ENCODE measurements at places on chromosomes 2 and 18.

DNA sequence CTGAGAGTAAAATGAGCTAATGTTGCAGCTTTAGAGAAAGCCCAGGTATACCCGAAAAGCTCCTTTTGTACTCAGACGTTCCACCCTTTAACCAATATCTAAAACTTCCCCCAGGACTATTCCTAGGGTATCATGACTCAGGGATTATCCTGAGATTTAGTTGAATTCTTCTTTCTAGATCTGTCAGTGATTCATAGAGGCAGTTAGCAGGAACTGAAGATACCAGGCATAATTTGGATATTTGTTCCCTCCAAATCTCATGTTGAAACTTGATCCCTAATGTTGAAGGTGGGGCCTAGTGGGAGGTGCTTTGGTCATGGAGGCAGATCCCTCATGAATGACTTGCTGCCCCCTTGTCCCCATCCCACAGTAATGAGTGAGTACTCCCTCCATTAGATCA lies 161.2 kb upstream of the LRP1B start:
- no peak for DNase-seq

DNA sequence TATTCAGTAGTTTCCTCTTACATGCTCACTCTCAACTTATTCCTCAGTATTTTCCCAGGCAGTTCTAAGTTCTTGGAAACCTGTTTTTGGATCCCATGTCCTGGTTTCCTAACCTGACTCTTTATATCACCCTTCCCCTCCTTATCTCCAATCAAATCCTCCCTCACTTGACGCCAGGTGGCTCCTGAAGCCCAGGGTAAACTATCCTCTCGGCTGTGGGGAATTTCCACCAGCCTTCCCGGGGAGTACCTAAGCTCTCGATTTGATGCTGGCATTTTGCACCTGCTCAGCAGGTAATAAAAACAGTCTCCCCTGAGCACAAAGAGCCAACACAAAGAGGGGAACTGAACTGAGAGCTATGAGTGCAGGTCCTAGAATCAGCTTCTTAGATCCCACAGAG lies 538.0 kb downstream of the SLC4A3 start:
- no peak for DNase-seq

DNA sequence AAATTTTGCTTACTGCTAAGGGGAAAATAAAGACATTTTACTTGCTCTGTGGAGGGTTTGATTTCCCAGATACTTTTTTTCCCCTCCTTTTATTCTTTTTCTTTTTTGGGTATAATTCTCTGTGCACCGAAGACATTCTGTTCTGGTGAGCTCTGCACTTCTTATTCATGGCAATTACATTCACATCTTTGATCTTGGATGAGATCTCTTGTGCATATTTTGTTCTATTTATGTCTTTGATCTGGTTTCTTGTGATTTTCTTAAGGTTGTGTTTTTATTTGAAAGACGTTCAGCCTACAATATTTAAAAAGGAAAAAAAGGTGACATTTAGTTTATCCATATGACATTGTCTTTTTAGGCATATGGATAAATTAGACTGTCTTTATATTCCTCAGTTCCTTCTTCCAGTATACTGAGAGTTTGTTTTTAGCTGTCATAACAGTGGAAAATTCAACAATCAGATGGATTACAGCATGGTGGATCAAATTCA lies 33.7 kb upstream of the EPHA4 start:
- DNase-seq = no peak

- no peak for DNase-seq
Observed at GRCh38 chr2:24262421-24262970, 87.6 kb downstream of the FAM228A start.

DNA sequence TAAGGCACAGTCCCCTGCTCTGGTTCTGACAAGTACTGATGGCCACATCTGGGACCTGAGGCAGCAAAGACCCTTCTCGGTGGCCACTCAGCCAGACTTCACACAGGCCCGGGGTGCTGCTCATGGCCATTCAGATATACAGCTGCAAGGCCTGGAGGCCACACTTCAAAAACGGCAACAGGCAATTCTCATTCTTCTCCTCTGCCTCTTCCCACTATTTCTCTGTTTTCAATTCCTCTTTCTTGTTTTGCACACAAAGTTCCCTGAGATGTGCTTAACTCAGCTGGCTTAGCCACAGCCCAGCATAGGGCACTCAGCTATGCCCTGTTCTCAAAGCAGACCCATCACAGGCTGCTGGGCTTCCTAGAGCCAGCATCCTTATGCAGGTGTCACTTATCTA lies 29.9 kb downstream of the PTPN18 start:
- no peak for DNase-seq

All from AG20443 (cell line).